Retina (tissue), 1 donor: ENCODE measurements at places on chromosomes 13 and 19.

DNA sequence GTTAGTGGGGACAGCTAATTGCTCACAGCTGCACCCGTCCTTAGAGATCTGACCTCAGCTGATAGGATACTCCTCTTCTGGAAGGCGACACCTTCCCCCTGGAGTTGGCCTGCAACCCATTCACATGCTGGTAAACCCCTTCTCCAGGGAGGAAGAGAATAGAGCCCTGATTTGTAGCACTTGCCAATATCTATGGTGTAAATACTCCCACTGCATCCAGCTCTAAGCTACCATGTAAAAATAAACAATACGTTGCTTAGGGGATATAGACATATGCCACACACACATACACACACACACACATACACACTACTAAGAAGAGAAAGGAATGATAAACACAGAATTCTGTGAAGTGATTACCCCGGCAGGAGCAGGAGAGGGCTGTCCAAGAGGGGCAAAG, 49.4 kb upstream of the KCTD15 start:
- no peak for DNase-seq

- no peak for DNase-seq
These were observed 9.9 kb downstream of the LMTK3 start for GRCh38 chr19:48501494-48502349.

DNA sequence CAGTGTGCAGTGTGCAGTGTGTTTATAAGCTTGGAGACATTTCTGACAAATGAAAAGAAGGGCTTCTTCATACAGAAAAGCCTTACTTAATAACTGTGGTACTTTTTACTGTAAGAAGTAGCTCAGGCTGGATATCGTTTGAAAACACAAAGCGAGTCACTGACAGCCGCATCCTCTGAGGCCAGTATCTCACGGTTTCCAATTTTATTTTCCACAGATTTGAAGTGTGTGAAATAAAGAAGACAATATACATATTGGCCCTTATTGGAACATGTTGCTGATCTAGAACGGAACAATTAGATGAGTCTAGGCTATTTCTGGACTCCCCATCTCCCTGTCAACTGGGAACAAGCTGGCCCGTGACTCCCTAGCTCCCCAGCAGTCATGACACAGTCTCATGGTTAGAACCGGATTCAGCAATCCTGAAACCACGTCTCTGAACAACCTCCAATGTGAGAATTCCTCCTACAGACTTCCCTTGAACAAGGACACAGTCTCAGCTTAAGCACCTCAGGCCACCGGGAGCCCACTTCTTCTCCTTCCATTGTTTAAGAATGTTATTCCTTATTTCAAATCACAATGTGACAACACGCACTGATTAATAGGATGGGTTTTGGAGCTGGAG, 484.5 kb downstream of the COG6 start:
- no peak for DNase-seq

- DNase-seq: no peak
These were observed 113.5 kb downstream of the COG6 start for GRCh38 chr13:39768962-39769361.

DNA sequence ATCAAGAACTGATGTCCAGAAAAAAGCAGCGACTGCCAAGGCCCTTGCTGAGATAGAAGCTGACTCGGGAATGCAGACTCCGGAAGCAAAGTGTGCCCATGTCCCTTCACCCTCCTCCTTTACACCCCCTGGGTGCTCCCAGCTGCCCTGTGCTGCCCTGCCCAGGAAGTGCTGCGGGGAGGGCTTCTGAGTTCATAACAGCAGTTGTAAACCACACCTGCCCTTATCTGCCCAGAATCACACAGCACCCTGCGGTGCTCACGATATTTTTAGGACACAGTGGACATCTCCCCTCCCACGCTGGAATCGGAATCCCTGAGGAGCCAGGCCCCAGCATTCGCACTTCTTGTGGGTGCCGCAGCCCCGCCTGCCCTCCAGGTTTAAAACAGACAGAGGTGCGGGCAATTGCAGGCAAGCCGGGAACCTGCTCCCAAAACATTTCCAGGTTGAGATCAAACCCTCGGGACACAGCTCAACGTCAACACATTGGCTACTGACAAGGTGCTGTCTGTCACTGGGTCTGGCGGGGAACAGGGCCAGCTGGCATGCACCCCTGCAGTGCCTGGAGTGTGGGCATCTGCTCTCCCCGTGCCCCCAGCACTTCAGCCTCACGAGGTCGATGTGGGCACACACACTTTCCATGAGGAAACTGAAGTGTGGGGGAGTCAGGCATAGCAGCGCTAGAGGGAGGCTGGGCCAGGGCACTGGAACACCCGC, 36.8 kb downstream of the RAB20 start:
- DNase-seq: no peak

GRCh38 chr13:50244713-50245574, 229.7 kb downstream of the KCNRG start:
- DNase-seq: peak; percentile 31

DNA sequence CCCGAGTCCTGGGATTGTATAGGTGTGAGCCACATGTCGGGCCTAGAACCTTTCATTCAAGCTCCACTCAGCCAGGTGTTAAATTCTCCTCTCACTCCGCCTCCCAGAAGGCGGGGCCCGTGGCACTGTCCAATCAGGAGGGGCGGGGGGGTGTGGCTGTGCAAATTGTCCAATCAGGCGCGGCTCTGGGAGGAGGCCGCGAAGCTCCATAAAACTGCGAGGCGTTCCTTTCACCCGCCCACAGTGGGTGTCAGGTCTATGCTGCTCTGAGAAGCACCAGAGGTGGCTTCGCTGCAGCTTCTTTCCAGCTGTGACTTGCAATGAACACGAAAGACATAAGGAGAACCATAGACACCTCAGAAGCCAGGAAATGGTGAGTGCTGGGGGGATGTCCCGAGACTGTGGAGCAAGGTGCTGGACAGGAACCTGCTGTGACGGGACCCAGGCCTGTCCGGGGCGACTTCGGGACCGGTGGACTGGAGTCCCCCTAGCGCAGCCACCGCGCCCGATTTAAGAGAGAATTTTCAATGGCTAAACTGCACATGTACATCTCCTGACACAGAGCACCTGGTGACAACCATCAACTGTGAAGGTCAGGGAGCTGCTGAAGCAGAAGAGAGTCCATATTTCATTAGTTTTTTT, 3.0 kb upstream of the ZNF136 start:
- no peak for DNase-seq

- no peak for DNase-seq
These were observed 55.9 kb downstream of the ATP7B start for GRCh38 chr13:51955281-51955771.

GRCh38 chr19:33771384-33772101, 25.1 kb upstream of the KCTD15 start:
- peak; percentile 87 for DNase-seq

DNA sequence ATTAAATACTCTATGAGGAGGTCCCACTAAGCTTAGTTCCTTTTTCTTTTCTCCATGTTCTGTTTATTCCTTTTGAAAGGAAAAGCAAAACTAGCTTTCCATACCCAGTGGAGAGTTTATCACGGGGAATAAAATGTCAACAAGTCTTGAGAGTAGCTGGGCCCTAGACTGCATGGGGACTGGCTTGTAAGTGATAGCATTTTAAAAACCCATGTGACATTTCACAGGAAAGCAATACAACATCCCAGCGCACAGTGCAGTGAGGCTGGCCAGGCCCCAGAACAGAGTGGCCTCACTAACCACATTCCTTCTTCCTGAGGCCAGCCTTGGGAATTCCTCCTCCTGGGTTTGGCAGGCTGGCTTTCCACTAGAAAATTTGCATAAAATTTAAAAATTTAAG, 149.8 kb downstream of the DLEU7 start:
- DNase-seq: no peak
